NCI-H2227 treated with DMSO at 0.1 percent for 48 hours (cell line): ENCODE measurements at places on chromosomes 16 and 17.
A peak's percentile ranks its signal among the peaks of the same experiment; 100 is the strongest.

- DNase-seq = no peak
Measured at GRCh38 chr17:8360260-8360659, 16.2 kb downstream of the KRABD2 start.

DNA sequence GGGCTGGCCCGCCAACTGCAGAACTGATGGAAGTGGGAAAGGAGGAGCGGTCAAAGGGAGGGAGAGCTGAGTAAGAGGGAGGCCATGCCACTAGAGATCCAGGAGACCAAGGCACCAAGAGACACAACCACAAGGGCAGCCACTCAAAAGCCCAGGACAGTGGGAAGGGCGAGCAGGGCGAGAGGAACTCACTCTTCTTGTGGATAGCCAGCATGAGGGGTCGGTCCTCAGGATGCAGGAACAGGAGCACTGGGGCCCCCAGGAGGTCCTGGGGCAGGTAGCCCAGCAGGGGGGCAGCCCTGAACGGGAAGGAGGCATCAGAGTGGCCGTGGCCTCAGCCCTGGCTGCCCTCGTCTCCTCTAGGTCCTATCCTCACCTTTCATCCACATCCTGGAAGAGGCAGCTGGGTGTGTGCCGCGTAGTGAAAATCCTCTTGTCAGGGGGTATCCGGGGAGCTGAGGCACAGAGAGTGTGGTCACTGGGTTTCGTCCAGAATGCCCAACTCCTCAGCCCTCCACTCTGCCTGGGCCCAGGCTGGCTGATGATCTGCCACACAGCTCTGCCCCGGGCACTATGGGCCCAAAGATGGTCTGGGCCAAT lies 4.3 kb downstream of the PER1 start:
- DNase-seq = no peak

- DNase-seq = no peak
Measured at GRCh38 chr17:55320594-55321426, 56.0 kb downstream of the HLF start.

GRCh38 chr17:41793784-41794539 lies 7.5 kb upstream of the JUP start:
- no peak for DNase-seq

DNA sequence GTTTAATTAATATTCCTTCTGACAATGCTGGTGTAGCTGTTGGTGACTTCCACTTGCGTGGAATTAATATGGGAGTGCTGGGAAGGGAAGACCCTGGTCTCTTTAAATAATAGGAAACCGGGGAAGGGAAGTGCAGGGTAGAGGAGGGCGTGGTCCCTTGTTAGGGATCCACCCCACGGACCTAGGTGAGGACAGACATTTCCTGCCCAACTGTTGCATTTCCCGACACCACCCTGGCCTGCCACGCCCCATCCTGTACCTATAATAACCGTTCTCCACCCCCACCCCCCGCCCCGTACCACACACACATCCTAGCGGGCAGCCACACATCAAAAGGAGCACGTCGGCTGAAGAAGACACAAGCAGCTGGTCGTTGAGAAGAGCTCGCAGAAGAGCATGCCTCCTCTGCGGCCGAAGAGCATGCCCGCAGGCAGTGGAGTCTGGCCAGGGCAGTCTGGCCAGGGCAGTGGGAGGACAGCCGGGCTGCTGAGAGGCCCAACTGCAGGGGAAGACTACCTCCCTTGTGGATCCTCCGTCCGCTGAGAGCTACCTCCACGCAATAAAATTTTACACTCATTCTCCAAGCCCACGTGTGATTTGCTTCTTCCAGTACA lies 36.8 kb upstream of the MMD start:
- DNase-seq = no peak

- DNase-seq = no peak
Measured at GRCh38 chr16:84471316-84471715, 33.1 kb downstream of the MEAK7 start.

- peak; percentile 39 for DNase-seq
Measured at GRCh38 chr17:80252871-80253270, 7.8 kb upstream of the RNF213 start.

DNA sequence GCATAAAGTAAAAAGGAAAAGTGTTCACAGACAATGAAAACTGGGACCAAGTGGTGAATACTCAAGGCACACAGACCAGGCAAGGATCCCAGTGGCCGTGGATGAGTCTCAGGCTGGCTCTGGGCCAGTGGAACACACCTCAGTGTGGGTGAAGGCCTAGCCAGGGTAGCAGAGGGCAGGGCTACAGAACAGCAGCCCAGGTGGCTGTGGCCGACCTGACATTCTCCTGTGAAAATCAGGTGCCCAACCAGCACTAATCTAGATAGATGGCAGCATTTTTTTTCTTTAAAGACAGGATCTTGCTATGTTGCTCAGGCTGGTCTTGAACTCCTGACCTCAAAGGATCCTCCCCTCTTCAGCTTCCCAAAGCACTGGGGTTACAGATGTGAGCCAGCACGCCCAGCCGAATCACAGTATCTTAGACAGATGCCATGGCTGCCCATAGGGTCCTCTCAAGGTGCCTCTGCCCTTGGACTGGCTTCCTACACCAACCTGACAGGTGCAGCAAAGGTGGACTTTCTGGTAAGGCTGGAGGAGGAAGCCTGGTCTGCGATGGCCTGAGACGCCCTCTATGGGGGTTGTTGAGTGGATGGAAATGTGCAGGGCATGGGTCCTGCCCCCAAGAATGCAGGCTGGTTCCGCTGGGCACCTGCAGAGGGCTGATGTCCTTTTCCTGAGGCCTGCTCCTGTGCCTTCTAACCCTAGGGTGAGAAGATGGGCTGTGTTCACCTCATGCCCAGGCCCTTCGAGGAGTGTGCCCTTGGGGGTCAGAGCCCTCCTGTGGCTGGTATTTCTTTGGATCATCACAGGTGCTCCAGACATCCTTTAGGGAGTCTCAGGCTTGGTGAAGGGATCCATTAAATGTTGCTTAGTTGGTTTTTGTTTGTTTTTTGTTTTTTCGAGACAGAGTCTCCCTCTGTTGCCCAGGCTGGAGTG lies 3.8 kb upstream of the P4HB start:
- no peak for DNase-seq

GRCh38 chr17:56891751-56892150 lies 22.1 kb downstream of the TRIM25 start:
- no peak for DNase-seq

GRCh38 chr17:3690094-3690715 lies 5.8 kb downstream of the P2RX5 start:
- DNase-seq = no peak

GRCh38 chr16:81513204-81514040 lies 68.8 kb downstream of the CMIP start:
- no peak for DNase-seq

GRCh38 chr17:48575673-48576478 lies 2.3 kb downstream of the HOXB4 start:
- no peak for DNase-seq

DNA sequence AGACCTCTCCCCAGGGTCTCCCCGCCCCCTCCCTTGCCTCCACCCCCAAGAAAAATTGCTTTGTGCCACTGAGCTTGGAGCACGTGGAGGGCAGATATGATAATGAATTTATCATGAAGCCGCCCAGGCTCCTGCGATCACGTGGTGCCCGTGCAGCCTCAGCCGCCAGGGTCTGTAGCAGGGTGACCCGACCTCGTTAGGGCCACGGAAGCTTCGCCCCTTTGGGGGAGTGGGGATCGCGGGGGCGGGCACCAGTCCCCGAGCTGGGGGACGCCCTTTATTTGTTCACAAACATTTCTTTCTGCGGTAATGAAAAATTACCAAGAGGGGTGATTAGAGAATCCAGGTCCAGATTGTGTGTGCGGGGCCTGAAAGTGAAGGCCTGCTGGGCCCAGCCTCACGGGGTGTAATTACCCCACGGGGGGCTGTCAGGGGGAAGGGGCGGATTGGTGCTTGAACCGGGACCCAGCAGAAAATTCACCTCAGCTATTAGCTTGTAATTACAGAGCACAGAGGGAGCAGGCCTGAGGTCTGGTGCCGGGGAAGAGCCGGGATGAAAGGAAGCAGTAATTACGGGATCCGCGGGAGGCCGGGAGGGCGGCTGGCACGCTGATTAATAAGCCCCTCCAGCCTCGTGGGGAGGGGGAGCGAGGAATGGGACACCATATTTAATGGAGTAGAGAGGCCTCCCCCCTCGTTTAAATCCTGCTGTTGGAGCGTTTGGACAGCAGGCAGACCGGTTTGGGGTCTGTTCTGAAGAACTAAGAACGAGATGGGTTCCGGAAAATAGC lies 13.3 kb downstream of the GSE1 start:
- peak; percentile 97 for DNase-seq

DNA sequence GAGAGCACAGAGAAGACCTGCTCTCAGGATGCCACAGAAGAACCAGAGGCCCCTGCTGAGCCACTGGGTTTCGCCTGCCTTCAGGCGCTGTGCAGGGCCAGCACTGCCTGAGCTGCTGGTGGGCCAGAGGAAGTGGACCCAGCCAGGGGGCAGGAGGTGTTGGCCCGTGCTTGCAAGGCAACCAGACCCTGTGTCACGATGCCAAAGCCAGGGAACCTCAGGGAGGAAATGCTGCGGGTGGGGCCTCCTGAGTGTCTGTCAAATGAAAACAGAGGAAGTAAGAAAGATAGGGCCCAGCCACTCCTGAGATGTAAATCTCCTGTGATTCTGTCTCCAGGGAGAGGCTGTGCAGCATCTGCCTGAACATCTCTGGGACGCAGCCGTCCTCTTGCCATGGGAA lies 58.1 kb upstream of the ADORA2B start:
- DNase-seq = no peak
